Activated T-helper 1 cell treated with anti-CD3 and anti-CD28 coated beads, Interleukin-12 subunit alpha, Interleukin-12 subunit beta, Interleukin-2, Interleukin-4 antibody, amounts not matched to agents 30 ng/mL and 10 ng/mL and 1 ng/mL, durations not matched to agents 14 hours and 24 hours and 36 hours (primary cell): ENCODE measurements at places on chromosomes 12 and 14. TPM values are rescaled to one million over a fixed set of nuclear protein-coding genes. Genes with fewer than 3 reads are reported as not detected.

Gene TGFB3
- 2.2 and 3.0 TPM in 2 replicates for total RNA-seq

Gene TC2N
- total RNA-seq: 21.5 and 27.2 TPM in 2 replicates

Gene CMKLR1
- not detected in 2 replicates for total RNA-seq

Gene NPAS3
- total RNA-seq: not detected in 2 replicates

Gene HSPB8
- not detected in 2 replicates for total RNA-seq

Gene MMP19
- total RNA-seq: not detected in 2 replicates

Gene NELL2
- total RNA-seq: 11.5 and 16.4 TPM in 2 replicates

Gene PLBD1
- total RNA-seq: not detected in 2 replicates

Gene CPM
- total RNA-seq: 55.0 and 61.5 TPM in 2 replicates

Gene PRB2
- total RNA-seq: not detected in 2 replicates

Gene ARHGEF40
- total RNA-seq: not detected in 2 replicates

Gene LRFN5
- not detected in 2 replicates for total RNA-seq

Gene OR10A7
- not detected in 2 replicates for total RNA-seq

Gene ARHGDIB
- 494 and 511 TPM in 2 replicates for total RNA-seq

Gene APOF
- total RNA-seq: not detected in 2 replicates

Gene SBNO1
- 51.6 and 52.8 TPM in 2 replicates for total RNA-seq

Gene PLEKHG7
- total RNA-seq: not detected in 2 replicates

Gene BCL11B
- total RNA-seq: 43.5 and 45.4 TPM in 2 replicates

Gene FSCB
- total RNA-seq: not detected in 2 replicates

Gene KRAS
- total RNA-seq: 43.1 and 43.3 TPM in 2 replicates

Gene TAS2R30
- 3.8 and 4.5 TPM in 2 replicates for total RNA-seq

Gene SRRM4
- total RNA-seq: not detected in 2 replicates

Gene LAG3
- 268 and 275 TPM in 2 replicates for total RNA-seq

Gene INHBC
- 0.15 TPM in 1 of 2 replicates, not detected in the other for total RNA-seq

Gene GPR65
- 8.0 and 8.2 TPM in 2 replicates for total RNA-seq

Gene GARIN6
- total RNA-seq: not detected in 2 replicates

Gene ISM2
- total RNA-seq: 0.08 TPM in 1 of 2 replicates, not detected in the other

Gene LBHD2
- not detected in 2 replicates for total RNA-seq

Gene CARMIL3
- 3.0 and 3.4 TPM in 2 replicates for total RNA-seq

Gene ACSS3
- not detected in 2 replicates for total RNA-seq

Gene CLEC6A
- not detected in 2 replicates for total RNA-seq

Gene SLC38A4
- total RNA-seq: not detected in 2 replicates

Gene DCN
- not detected in 2 replicates for total RNA-seq

Gene GRIN2B
- total RNA-seq: not detected in 2 replicates

Gene OR4E2
- not detected in 2 replicates for total RNA-seq

Gene SMCO2
- total RNA-seq: 0.99 and 1.8 TPM in 2 replicates

Gene GLIPR1
- 7.3 and 7.6 TPM in 2 replicates for total RNA-seq

Gene PDZRN4
- not detected in 2 replicates for total RNA-seq

Gene PAX9
- not detected in 2 replicates for total RNA-seq
